Cerebellum (tissue), 4 donors: ENCODE measurements at places on chromosomes 11 and 22.

GRCh38 chr11:109929308-109929707, 163.9 kb upstream of the ZC3H12C start:
- no peak for DNase-seq

DNA sequence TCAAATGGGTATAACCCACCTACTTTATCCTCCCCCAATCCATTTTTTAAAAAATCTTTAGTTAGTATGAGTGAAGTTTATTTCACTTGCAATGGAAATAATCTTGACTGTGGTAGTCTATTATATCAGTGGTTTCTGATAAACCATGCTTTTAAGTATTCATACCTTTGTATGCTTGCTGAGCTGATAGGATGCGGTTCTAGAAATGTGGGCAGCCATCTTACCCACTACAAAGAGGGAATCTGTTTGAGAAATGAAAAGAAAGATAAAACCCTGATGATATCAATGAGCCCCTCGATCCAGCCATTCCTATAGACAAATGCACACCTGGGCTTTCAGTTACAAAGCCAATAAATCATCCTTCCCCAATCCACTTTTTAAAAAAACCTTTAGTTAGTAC, 13.8 kb upstream of the PVALB start:
- DNase-seq = no peak

- DNase-seq = no peak
Observed at GRCh38 chr11:76598426-76598839, 72.1 kb downstream of the LRRC32 start.

DNA sequence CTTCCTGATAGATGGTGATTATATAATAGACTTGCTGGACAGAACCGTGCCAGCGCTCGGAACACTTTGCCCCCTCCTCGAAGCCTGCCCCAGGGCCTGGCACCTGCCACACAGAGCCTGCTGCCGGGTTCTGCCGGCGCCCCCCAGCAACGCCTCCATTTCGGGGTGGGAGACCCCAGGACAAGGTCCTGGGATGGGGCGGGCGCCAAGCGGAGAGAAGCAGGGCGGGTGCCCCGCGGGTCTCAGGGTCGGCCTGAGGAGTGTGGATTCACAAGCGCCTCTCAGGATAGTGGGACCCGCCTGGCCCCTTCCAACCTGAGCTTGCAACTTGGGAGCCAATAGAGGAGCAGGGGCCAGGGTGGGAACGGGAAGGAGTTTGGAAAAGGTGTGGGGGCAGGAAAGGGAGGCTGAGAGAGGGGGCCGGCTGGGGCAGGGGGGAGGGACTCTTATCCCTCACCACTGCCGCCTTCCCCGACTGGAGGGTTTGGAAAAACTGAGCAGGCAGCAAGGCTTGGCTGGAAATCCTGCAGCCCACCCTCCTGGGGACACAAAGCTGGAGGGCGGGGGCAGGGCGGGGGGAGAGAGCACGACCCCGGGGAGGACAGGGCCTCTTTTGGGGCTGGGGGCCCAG, 3.3 kb upstream of the BCL9L start:
- peak; percentile 84 for DNase-seq

DNA sequence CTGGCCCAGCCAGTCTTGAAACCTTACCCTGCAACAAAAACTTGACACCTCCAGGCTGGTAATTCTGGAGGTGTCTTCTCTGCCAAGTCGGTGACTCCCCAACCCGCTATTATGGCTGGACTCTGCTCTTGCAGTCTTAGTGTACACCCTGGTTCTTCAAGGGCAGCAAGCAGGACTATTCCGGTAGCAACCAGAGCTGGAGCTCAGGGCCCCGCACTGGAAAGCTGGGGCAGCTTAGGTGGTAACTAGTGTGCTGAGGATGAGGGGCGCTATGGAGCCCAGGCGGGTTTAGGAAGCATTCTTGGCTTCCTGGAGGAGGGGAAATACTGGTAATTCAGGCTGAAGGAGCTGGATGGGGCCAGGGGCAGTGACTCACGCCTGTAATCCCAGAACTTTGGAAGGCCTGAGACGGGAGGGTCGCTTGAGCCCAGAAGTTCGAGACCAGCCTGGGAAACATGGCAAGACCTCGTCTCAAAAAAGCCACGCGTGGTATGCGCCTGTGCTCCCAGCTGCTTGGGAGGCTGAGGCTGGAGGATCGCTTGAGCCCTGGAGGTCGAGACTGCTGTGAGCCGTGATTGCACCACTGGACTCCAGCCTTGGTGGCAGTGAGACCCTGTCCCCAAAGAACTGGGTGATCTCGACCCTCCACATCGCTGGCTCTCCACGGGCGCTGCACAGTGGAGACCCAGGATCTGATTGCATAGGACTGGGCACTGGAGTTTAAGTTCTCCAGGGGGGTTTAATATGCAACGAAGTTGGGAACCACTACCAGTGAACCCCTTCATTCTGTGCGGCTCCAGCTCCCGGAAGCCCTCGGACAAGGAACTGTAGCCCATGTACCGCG, 10.6 kb upstream of the AIFM3 start:
- DNase-seq = no peak

GRCh38 chr22:44623771-44624510, 78.1 kb upstream of the PRR5 start:
- DNase-seq = no peak

DNA sequence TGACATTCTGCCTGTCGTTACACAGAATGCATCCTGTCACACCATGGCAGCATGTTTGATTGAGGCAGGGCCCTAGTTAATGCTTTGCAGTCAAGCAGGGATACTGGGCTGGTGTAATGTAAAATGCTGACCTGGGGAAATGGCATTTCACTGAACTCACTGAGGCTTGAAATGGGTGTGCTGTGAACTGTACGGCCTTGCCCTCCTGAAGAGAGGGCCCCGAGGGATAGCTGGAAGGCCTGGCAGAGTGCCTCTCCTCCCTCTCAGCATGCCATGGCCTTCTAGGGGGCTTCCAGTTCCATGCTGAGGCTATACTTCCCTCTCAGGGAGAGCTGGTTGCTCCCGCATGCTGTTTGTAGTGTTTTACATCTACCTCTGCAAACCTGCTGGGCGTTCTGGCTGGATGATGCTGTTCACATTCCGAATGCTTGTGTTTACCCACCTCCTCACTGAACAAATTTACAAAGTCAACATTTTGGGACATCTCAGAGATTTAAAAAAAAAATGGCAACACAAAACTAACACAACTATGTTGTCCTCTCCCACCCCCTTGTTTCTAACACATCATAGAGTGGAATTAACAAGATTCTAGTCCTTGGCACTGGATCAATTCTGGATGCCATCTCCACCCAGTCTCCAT, 416.7 kb upstream of the CADM1 start:
- DNase-seq = no peak

GRCh38 chr11:109247071-109247470, 174.9 kb upstream of the C11orf87 start:
- no peak for DNase-seq

- DNase-seq = no peak
Observed at GRCh38 chr22:21834869-21835268, 32.6 kb downstream of the MAPK1 start.

- DNase-seq = no peak
Observed at GRCh38 chr22:49426098-49426497, 401.6 kb downstream of the BRD1 start.

- peak; percentile 36 for DNase-seq
Observed at GRCh38 chr11:36702330-36703054, 104.5 kb upstream of the RAG2 start.

GRCh38 chr11:101996111-101996510, 51.1 kb upstream of the CFAP300 start:
- DNase-seq = no peak

DNA sequence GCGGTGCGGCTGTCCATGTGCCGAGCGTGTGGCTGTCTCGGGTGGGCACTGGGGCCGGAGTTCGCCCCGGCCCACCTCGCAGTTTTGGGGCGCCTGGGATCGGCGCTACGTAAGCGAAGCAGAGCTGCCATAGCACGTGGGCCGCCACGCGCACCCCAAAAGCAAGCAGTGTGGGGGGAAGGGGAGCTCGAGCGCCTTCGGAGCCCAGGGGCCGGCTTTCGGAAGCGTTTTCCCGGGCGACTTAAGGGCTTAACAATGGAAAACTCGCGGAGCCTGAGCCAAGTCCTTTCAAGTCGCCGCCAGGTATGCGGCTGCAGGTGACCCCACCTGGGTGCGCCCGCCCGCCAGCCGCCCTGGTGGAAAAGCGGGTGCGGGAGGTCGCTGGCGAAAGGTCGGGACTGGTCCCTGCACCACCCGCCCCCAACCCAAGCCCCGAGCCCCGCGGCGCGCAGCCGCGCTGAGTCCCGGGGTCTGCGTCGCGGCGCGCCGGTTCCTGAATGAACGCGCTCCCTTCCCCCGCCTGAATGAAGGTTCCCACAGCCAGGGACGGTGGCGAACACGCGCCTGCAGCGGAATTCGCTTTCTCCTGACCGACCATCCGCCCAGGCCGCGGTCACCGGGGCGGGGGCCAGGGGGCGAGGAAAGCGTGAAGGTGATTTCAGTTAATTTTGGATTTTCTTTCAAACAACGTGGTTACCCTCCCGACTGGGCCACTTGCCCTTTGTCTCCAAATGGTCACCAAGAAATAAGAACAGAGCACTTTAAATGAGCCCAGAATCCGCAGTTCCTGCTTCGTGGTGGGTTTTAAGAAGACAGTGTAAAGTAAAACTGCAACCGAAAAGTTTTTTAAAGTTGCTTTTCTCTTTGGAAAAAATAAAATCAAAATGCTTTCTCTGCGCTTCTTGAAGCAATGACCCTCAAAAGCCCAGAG, 2.8 kb upstream of the CCND1 start:
- DNase-seq = no peak

GRCh38 chr22:45208993-45209838, 31.5 kb downstream of the KIAA0930 start:
- peak; percentile 69 for DNase-seq

DNA sequence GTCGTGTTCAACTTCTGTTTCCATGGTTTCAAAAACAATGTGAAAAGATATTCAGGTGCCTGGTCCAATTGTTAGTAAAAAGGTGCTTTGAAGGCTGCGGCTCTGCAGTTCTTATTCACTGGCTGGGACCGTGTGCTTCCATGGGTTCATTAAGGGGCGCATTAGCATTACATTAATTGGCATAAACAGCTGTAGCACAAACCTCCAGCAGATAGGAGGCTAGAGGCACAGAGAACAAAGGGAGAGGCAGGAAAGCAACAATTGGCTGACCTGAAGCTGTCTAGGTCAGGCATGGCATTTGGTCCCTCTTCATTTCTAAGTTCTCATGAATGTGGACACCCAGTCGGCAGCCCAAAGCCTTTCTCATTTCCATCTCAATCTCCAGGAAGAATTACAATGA, 16.6 kb downstream of the PAK1 start:
- no peak for DNase-seq

GRCh38 chr11:121374286-121374985, 77.7 kb upstream of the SORL1 start:
- DNase-seq = no peak

- DNase-seq = peak; percentile 12
Observed at GRCh38 chr22:31496735-31497146, 405 bp downstream of the SFI1 start.

DNA sequence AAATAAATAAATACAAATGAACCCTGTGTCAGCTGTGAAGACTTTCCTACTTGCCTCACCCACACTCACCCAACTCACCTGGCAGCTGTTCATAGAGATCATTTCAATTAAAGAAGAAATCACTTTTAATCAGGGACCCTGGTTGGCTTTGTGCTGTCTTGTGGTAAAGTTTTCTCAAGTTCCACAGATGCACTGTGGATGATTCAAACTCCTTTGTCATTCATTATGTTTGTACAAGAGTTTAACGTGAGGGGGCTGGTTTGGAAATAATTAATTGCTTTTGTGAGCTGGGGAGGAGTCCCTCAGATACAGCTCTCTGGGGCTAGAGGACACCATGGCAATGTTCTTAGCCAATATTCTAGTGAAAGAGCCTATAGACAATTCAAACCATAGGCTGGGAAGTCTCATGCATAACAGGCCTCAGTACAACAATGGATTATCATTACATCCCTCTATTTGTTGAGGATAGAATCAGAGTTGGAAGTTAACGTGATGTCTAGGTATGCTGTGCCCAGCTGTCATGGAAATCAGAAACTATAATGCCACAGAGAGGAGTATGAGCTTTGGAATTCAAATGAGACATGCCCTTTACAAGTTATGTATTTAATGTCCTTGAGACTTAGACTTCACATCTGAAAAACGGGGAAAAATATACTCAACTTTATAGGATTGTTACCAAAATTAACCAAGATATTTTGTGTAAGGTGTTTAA, 698.5 kb downstream of the KCNA4 start:
- DNase-seq = no peak

DNA sequence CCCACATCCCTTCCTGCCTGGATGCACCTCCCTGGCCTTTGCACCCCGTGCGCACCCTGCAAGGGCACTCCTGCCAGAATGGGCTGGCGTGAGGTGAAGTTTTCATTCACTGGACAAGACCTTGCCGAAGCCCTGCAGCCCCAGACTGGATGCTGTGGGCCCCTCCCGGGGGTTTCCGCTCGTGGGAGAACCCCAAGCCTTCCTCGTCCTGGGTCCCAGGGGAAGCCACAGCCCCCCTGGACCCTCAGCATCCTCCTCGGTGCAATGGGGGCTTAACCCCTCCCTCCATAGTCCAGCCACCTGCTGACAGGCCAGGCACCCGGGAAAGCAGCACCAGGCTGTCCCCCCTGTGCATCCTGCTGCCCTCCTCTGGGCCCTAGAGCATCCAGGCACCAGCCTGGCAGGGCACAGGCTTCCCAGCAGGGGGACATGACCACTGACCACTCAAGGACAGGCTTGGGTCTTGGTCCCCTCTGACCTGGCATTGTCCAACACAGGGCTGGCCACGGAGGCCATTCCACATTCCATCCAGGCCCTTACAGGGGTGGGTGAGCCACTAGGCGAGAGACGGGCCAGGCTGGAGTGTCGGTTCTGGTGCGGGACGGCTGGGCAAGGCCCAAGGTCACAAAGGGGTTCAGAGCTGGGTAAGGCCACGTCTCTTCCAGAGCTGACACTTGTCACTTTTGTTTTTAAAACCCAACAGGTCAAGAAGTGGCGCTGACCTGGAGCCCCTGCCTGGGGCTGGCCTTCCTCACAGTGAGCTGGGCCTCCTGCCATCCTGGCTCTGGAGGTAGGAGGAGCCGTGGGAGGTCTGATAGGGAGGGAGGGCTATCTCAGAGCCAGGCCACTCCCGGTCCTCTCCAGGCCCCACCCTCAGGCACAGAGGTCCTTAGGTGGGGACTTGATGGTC, 41.5 kb upstream of the PPARA start:
- DNase-seq = peak; percentile 72

DNA sequence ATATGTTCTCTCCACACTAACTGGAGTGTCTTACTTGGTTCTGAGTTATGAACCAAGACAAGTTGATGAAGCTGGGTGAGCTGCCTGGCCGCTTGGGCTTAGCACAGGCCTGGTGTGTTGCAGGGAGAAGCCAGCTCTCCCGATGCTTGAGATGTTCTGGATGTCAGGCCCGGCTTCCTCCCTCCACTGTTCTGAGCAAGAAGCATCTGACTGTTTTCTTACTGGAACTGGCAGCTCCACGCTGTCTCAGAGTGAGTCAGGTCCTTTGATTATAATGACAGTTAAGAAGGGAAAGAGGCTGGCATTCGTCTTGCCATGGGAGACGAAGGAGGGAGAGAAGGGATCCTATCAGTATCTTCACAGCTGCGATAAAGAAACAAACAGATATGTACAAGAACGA, 46.5 kb upstream of the CRTAM start:
- no peak for DNase-seq
